Neural crest cell (in vitro differentiated cells): ENCODE measurements at places on chromosomes 16 and 17.

GRCh38 chr16:71628810-71629209 is 2.8 kb downstream of the MARVELD3 start:
- DNase-seq, result no peak

GRCh38 chr16:86497551-86498021 is 12.7 kb upstream of the FOXF1 start:
- DNase-seq, result no peak

- no peak for DNase-seq
These were observed 177.5 kb downstream of the VPS53 start for GRCh38 chr17:537133-537532.

- DNase-seq, result no peak
These were observed 6.6 kb downstream of the PRSS8 start for GRCh38 chr16:31128711-31129567.

GRCh38 chr17:37225465-37225864 is 150.3 kb upstream of the C17orf78 start:
- no peak for DNase-seq

- no peak for DNase-seq
These were observed 52.1 kb downstream of the CUEDC1 start for GRCh38 chr17:57902800-57903759.

DNA sequence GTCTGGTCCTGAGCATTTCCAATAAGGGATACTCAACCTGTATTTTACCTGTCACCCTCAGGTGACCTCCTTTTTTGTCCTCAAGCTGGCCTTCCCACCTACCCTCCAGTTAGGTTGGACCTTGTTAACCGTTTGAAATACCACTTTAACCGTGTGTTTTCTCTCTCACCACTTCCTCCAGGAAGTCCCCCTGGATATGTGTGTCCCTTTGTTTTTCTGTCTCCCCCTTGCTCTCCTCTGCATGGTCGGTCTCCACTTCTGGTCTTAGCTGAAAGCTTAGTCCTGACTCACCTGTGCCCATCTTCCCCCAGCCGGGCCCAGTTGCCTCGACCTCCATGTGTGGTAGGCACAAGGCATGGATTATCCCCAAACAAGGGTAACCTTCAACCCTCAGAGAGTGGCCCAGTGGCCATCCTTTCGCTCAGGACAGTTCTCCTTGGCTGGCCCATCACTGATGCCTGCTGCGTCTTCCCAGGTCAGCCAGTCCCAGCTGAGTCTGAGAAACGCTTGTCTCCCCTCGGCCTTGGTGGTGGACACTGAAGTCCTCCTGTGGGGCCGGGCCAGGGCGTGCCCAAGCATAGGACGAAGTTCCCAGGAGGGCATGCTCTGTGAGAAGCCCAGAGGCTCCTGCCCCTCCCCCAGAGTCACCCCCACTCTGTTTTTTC is 20.0 kb downstream of the LASP1 start:
- DNase-seq, result no peak

DNA sequence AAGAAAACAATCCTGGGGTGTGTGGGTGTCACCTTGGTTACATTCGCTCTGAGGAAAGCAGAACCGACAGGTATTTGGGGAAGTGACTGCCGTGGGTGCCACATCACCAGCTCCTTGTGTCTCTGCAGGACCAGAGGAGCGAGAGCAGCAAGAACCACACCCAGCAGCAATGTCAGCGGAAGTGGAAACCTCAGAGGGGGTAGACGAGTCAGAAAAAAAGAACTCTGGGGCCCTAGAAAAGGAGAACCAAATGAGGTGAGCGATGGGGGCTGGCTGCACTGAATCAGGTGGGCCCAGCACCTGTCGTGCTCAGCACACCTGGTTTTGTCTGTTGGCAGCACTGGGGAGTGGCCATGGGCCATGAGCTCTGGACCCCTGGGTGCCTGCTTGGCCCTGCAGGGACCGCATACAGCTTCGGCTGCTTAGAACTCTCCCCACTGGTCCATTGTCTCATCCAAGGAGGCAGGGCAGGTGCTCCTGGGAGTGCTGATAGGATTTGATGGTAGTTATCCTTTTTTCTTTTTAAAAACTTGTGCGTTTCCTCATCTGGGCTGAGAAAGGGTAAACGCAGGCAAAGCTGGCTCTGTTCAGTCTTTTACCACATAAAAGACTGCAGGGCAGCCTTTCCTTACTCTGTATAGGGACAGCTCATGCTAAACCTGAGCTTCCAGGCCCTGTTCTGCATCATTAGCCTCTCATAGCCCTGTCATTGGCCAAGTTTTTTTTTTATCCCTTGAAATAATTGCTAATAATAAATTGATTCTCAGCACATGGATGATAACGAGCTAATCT is 29.4 kb downstream of the HMOX2 start:
- DNase-seq, result no peak

DNA sequence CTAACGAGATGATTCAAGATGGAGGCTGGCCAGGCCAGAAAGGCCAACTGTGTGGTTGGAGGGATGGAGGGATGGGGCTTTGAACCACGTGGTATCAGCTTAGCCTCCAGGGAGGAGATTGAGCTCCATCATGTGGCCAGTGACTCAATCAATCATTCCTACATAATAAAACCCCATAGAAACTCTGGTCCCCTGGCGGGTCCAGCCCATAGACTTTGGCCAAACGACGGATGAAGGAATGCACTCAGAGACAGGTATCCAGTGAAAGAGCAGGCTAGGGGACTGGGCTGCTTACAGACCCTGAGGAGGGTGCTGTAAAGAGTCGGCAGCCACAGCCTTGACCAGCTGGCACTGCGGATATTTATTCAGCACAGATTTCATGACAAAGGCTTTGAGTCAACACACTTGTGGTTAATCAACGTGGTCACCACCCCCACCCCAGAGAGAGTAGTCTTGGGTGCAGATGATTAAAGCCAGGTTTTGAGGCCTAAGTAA is 308.7 kb upstream of the TNRC6C start:
- DNase-seq, result no peak

DNA sequence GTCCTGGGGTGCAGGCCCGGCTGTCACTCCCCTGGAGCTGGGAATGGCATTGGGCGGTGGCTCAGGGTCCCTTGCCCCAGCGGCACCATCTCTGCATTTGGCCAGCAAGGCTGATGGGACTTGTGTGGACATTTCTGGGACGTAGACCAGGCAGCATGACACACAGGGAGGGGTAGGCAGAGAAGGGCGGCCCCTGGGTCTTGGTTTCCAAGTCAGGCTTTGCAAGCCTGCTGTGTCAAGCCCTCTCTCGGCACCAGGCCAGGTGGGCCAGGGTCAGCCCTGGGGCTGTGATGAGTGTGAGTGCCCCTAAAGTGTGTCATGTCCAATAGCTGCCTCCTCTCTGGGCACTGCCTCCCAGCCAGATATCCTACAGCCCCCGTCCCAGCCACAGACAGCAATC is 335.2 kb downstream of the SEC14L1 start:
- no peak for DNase-seq

GRCh38 chr16:764184-764750 is 3.7 kb downstream of the MSLN start:
- no peak for DNase-seq

- DNase-seq, result no peak
These were observed 5.8 kb upstream of the ABCA6 start for GRCh38 chr17:69147460-69147859.

- no peak for DNase-seq
These were observed 34.8 kb downstream of the C17orf67 start for GRCh38 chr17:56798916-56799315.

- no peak for DNase-seq
These were observed 130.6 kb downstream of the MYO1D start for GRCh38 chr17:32746280-32746679.

DNA sequence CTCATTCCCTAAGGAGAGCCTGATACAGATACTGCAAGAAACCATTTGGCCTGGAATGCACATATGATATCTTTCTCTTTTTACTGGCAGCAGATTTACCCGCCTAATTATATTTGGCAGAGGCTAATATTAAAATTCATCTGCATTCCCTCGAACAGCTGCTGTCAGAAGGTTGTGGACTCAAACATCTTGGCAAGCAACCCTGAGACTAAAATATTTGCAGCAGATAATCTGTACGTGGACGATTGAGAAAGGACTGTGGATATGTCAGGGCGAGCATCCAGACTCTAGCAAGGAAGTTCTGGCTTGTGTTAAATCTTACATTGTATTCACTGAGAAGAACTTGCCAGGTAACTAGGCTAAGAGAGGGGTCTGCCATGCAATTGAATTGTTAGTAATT is 65.2 kb downstream of the SNX20 start:
- DNase-seq, result no peak

- no peak for DNase-seq
These were observed 4.9 kb upstream of the RBL2 start for GRCh38 chr16:53429221-53429943.

DNA sequence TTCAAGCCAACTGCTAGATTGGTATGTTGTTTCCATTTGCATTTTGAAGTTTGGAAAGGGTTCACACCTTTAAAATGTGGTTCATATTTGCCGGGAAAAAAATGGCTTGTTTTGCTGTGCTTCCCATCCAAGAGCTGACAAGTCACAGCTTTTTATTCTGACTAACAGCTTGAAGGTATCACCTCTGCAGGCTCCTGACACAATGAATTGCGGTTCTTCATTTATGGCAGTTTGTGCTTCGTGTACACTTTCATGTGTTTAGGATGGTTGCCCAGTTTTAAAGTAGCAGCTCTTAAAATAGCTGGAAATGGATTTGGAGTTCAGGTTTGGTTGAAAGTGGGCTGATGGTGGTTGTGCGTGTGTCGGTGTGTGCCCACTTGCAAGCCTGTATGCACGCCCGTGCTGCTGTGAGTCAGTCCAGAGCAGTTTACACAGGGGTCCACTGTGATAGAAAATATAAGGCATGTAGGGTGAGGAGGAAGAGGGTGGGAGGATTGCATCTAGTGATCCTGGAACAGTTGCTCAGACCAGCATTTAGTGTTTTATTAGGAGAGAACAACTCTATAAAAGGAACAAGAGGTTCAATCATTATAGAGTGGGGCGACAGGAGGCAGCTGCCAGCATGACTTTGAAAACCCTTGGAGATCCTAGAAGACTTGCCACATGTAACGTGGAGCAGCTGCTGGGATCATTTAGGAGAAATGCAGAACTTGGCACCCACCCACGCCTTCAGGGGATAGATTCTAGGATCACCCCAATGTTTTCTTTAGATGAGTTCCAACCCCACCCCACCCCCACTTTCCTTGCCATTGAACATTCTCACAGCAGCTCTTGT is 108.0 kb upstream of the TBX2 start:
- DNase-seq, result no peak

- DNase-seq, result no peak
These were observed 11.7 kb downstream of the CMTM3 start for GRCh38 chr16:66616169-66616568.

GRCh38 chr16:79168321-79168720 is 432.2 kb downstream of the MAF start:
- no peak for DNase-seq

GRCh38 chr17:57394375-57394774 is 138.1 kb downstream of the MSI2 start:
- no peak for DNase-seq

DNA sequence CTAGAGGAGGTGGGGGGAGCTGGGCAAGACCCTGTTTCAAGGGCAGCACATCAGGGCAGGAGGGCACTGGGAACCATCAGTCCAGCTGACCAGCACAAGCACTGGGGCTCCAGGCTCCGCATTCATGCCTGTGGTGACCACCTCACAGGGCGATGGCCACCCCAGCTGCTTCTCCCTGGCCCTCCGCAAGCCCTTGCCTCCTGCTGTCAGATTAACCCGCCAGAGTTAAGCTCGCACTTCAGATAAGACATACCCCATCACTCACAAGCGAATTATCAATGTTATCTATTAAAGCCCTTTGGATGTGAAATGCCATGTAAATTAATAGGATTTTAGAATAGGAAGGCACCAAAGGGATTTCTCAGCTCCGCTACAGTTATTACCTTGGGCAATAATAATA is 105.0 kb downstream of the CCDC182 start:
- no peak for DNase-seq

DNA sequence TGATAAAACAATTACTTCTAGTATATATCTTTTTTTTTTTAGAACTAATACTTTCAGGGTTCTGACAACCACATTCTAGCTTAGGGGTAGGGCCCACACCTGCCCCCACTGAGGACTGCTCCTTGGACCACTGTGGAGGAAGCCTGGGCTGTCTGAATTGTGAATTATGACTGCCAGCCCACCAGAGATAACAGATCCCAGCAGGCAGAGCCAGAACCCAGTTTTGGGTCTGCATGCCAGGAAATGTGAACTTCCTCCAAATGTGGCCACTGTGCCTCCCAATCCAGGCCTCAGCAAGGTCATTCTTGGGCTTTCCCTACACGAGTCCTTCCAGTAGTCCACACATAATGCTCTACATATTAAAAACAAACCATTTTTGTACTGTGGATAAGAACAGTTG is 15.9 kb downstream of the VEZF1 start:
- DNase-seq, result no peak

DNA sequence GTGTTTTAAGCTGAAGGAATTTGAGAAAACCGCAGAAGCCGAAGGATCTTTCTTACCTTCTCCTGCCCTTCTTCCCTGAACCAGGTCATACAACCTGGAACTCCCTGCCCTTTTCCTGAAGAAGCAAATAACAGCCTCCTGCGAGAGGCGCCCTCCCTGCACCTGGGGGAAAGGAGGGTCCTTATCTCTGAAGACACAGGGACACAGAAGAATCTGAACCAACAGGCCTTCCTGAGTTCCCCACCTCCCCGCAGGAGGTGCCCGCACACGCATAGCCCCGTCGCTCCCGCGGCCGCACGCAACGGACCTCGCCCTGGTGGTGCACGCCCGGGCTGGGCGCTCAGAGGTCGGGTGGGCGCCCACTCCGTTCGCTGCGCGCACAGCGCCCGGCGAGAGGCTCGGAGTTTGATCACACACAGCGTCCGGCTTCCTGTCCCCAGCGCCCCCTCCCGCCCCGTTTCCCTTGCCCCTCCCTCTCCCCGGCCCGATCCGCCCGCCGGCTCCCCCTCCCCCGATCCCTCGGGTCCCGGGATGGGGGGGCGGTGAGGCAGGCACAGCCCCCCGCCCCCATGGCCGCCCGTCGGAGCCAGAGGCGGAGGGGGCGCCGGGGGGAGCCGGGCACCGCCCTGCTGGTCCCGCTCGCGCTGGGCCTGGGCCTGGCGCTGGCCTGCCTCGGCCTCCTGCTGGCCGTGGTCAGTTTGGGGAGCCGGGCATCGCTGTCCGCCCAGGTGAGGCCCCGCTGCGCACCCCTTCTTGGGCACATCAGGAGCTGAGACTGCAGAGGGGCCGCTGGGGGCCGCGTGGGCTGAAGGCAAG is at the start of gene TNFSF12:
TNFSF12 (plus strand) TSS at position 474 of the 816 bp plus-strand sequence; CDS start at position 570, 96 bp downstream.
- DNase-seq, result peak; percentile 36

- DNase-seq, result no peak
These were observed 26.2 kb upstream of the FOXK2 start for GRCh38 chr17:82493226-82493781.

- DNase-seq, result no peak
These were observed 6.0 kb upstream of the EZH1 start for GRCh38 chr17:42750739-42751344.

DNA sequence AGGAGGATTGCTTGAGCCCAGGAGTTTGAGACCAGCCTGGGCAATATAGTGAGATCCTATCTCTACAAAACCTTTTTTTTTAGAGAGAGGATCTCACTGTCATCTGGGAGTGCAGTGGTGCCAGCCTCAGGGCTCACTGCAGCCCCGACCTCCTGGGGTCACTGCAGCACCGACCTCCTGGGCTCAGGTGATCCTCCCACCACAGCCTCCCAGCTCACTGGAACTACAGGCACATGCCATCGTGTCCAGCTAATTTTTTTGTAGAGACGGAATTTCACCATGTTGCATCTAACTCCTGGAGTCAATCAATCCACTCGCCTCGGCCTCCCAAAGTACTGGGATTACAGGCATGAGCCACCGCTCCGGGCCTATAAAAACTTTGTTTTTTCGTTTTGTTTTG is 15.4 kb downstream of the MAPK8IP3 start:
- no peak for DNase-seq
